Activated gamma-delta T cell (primary cell): ENCODE measurements at places on chromosomes 6 and 20.

DNA sequence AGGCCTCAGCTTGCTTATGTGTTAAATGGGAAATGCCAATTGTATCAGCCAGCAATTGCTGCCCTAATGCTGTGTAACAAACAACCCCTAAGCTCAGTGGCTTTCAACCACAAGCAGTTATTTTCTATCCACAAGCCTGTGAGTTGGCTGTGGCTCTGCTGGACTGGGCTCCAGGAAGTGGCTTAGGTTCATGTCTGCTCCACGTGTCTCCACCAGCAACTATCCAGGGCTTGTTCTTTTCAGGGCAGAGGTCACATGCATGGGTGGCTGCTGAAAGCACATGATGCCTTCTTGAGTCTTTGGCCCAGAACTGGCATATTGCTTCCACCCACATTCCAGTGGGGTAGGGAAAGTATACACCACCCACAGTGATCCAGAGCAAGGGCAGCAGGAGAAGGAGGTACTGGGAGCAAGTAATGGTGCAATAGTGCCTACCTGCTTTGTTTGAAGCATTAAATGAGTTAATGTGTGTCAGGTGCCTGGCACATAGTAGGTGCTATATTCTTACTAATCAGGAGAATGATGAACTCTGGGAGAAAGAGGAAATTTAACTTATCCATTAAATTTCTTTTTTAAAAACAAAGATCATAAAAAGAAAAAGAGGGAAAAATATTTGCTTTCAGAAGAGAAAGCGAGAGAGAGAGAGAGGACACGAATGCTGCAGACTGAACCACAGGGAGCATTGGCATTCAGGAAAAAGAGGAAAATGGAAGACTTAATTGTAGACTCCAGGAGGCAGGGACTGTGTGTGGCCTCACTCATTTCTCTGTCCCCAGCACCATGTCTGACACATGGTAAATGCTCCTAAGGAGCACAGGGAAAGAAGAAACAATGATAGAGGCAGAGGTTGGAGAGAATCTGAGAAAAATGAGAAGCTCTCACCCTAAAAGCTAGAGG is 25.2 kb upstream of the RNF24 start:
- no peak for DNase-seq

- no peak for DNase-seq
Observed at GRCh38 chr20:1841554-1842140, 53.6 kb upstream of the SIRPA start.

- DNase-seq, result no peak
Observed at GRCh38 chr20:57179265-57179664, 87.2 kb downstream of the BMP7 start.

DNA sequence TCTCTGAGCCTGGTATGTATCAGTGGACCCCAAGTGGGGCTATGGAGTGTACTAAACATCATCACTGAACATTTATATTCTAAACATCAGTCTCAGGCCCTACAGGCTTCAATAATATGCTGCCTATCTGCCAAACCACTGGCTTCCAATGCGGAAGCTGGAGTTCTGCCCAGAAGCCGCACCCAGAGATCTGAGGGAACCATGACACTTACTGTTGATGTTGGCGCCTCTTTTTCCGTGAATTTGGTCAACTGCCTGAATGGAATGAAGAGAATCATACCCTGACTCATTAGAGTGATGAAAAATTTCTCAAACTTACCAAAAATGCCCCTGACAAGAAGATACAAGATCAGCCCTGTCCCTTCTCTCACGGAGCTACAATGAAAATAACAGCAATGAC is 66.2 kb downstream of the SLC22A23 start:
- DNase-seq, result no peak

- DNase-seq, result no peak
Observed at GRCh38 chr20:8798505-8798904, 270.4 kb upstream of the PLCB4 start.

DNA sequence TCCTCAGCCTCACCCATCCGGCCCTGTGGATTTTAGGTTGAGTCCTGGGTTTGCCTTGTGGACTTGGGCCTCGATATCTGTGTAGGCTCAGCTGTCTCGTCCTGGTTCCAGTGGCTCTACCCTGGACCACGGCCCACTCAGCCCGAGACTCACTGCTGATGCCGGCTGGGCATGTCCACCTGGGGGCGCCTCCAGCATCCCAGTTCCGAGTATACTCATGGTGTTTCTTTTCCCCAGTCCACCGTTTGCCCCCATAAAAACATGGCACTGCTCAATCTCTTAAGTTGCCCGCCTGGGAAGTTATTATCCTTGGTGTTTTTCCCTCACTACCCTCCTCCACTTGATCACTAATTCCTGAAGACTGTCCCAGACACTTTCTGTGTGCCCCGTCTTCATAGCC is 99.1 kb downstream of the ARID1B start:
- DNase-seq, result no peak

- no peak for DNase-seq
Observed at GRCh38 chr6:722608-723007, 29.7 kb upstream of the EXOC2 start.
